ENCODE measurements at places on chromosomes 2 and 18. TPM values are rescaled to one million over a fixed set of nuclear protein-coding genes. Genes with fewer than 3 reads are reported as not detected.

- ATAC-seq, result no peak
Observed at GRCh38 chr18:10089881-10090280, 176.1 kb downstream of the VAPA start.

ORC4 gene
- 31.9 TPM for total RNA-seq

CNDP1 gene
- 0.26 TPM for total RNA-seq

DNA sequence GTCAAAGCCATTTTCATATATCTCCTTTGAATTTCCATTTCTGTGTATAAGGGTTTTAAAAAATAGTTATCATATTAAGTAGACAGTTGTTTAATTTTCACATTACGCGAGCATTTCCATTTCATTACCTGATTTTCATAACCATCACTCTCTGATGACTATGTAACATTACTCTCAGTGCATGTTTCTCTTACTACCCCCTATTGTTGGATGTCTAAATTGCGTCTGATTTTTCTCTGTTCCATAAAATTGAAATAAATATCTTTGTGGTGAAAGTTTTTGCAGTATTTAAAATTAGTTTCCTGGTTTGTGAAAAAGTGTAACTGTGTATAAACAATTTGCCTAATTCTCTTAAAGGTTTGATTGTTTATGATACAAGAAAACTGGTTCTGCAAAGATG, 123.8 kb downstream of the MYO1B start:
- no peak for ATAC-seq

- no peak for ATAC-seq
Observed at GRCh38 chr2:233460726-233461441, 105.7 kb downstream of the USP40 start.
